CD4-positive, alpha-beta T cell treated with Interleukin-21 for 1 hour (primary cell): ENCODE measurements at places on chromosomes 4 and X.
A peak's percentile ranks its signal among the peaks of the same experiment; 100 is the strongest.

- no peak for DNase-seq
Observed at GRCh38 chr4:134382478-134383227, 181.1 kb upstream of the PABPC4L start.

- no peak for DNase-seq
Observed at GRCh38 chrX:121649417-121649816, 602.0 kb downstream of the GLUD2 start.

GRCh38 chr4:95181243-95181995 lies 367.4 kb downstream of the UNC5C start:
- DNase-seq: peak; percentile 5

DNA sequence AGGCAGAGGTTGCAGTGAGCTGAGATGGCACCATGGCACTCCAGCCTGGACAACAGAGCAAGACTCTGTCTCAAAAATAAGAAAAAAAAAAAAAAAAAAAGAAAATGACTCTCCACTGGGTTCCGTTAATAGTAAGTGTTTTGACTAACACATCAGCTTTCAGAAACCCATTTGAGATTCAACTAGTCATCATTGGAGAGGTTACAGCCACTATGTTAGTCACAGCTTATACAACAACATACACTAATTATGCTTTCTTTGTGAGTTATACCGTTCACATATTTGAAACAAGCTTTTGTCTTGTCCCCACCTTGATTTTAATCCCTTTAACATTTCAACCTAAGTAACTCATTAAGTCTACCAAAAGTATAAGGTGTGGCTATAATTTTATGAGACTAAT lies 48.2 kb downstream of the HADH start:
- DNase-seq: no peak

DNA sequence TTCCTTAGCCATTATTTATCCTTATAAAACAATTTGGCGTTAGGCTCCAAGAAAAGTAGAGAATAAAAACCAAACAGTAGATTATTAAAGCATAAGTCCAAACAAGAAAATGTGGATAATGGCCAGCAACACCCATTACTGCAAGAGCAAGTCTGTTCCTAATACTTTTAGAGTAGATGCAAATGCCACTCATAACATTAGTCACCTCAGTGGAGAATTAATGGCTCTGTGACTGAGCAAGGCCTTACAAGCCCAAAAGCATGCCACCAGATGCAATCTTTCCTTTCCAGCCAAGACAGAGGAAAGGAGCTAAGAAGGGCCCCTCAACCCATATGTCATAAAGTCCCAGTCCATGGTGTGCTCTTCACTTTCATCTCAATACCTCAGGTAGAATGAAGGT lies 373.8 kb downstream of the OPHN1 start:
- no peak for DNase-seq

GRCh38 chrX:109347632-109348031 lies 134.3 kb downstream of the GUCY2F start:
- no peak for DNase-seq

GRCh38 chr4:11543706-11544105 lies 115.0 kb upstream of the HS3ST1 start:
- no peak for DNase-seq

GRCh38 chr4:182306792-182307507 lies 63.7 kb downstream of the TENM3 start:
- no peak for DNase-seq

- no peak for DNase-seq
Observed at GRCh38 chr4:101366331-101366730, 19.0 kb upstream of the PPP3CA start.

- no peak for DNase-seq
Observed at GRCh38 chr4:97493815-97494518, 649.3 kb downstream of the STPG2 start.

GRCh38 chrX:41050359-41050758 lies 34.9 kb upstream of the USP9X start:
- DNase-seq: no peak

DNA sequence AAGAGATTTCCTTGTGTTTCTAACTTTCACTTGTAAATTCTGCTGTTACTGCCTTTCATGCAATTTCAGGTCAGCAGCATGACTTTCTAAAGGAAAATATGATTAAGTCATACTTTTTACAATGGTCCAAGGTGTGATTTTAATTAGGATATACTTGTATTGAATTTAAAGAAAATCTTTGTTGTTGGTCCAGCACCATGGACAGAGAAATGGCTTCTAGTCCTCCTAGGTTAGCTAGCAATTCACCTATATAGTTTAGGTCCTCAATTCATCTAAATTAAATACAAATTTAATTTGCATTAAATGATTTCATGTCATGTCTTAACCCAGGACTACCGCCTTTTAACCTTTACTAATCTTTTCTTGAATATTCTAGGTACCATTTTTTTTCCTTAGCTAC lies 304.9 kb upstream of the RPS6KA3 start:
- no peak for DNase-seq

DNA sequence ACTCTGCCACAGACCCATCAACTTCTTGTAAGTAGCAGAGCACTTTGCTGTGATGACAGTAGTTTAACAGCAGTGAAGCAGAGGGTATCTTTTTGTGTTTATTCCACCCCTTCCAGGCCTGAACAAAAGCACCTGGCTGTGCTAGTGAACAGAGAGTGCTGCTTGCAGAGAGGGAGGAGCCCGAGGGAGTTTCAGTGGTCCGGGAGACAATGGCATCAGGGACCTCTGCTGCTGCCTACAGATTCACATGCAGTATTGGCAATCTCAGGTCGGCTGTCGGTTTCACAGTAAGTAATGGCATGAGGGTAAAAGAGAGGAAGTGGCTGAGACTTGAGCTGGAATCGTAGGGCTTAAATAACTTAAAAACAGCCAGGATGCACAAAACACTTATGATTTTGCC lies 755.8 kb downstream of the RPA4 start:
- DNase-seq: no peak

- no peak for DNase-seq
Observed at GRCh38 chr4:107800706-107801105, 24.0 kb upstream of the SGMS2 start.

DNA sequence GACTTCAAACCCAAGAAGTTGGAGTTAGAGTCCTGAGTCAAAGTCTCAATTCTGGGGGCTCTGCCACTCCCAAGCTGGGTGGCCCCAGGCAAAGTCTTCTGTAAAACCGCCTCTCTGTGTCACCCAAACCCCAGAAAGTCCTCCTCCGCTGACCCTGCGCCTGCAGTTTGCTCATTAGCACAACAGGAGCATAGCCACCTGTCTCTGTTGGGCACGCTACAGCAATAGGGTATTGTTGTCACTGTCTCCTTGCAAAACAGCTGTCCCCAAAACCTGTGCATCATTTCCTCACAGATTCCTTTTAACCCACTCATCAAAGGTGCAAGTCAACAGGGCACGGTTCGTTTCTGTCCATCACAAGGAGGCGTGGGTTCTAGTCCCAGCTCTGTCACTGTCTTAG lies 8.0 kb upstream of the DGAT2L6 start:
- no peak for DNase-seq

- no peak for DNase-seq
Observed at GRCh38 chrX:131741103-131741581, 197.3 kb downstream of the OR13H1 start.
